ENCODE measurements at places on chromosomes 13 and 19. TPM values are rescaled to one million over a fixed set of nuclear protein-coding genes. Genes with fewer than 3 reads are reported as not detected.
A peak's percentile ranks its signal among the peaks of the same experiment; 100 is the strongest.

DNA sequence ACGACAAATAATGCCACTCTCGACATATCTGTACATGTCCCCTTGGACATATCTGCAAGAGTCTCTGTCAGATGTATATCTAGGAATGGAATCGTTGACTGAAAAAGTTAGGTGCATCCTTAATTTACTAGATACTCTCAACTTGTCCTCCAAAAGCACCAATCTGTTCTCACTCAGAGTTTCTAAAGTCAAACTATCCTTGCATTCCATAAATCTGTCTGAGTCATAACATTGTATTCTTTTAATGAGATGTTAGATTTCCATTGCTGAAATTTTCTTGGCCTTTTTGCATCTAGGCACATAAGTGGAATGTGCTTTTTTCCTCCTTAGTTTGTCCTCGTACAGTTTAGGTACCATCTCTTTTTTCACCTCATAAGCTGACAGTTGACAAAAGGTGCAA is 139.8 kb downstream of the PTPRS start:
- no peaks in the 10 kb centered on the region for H3K36me3 ChIP-seq
- H3K27ac ChIP-seq, result no peak overlapping the region
- DNase-seq, result no peak
- H3K4me3 ChIP-seq, result no peak overlapping the region
- H3K27me3 ChIP-seq, result no peaks in the 10 kb centered on the region

C19orf85 gene
- total RNA-seq, result not detected

GRCh38 chr19:16262618-16263017 is 62.0 kb upstream of the KLF2 start:
- no peak for DNase-seq
- peaks cover 40% of the 10 kb centered on the region for H3K4me1 ChIP-seq
- H3K27ac ChIP-seq, result no peak overlapping the region

DNA sequence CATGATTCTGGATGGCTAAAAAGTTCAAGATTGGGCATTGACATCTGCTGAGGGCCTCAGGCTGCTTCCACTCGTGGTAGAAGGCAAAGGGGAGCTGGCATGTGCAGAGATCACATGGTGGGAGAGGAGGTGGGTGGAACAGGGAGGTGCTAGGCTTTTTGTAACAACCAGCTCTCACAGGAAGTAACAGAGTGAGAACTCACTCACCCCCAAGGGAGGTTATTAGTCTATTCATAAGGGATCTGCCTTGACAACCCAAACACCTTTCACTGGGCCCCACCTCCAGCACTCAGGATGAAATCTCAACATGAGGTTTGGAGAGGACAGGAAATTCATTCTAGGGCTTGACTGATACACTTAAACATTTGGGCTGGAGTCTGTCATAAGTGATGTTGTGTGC is 197.7 kb upstream of the RNF113B start:
- no peak overlapping the region for H3K4me3 ChIP-seq
- H3K4me1 ChIP-seq, result no peaks in the 10 kb centered on the region
- DNase-seq, result no peak
- H3K27ac ChIP-seq, result no peak overlapping the region
- H3K27me3 ChIP-seq, result no peaks in the 10 kb centered on the region
- H3K36me3 ChIP-seq, result no peaks in the 10 kb centered on the region

TMPRSS9 gene
- not detected for total RNA-seq

TEX26 gene
- total RNA-seq, result not detected

DNA sequence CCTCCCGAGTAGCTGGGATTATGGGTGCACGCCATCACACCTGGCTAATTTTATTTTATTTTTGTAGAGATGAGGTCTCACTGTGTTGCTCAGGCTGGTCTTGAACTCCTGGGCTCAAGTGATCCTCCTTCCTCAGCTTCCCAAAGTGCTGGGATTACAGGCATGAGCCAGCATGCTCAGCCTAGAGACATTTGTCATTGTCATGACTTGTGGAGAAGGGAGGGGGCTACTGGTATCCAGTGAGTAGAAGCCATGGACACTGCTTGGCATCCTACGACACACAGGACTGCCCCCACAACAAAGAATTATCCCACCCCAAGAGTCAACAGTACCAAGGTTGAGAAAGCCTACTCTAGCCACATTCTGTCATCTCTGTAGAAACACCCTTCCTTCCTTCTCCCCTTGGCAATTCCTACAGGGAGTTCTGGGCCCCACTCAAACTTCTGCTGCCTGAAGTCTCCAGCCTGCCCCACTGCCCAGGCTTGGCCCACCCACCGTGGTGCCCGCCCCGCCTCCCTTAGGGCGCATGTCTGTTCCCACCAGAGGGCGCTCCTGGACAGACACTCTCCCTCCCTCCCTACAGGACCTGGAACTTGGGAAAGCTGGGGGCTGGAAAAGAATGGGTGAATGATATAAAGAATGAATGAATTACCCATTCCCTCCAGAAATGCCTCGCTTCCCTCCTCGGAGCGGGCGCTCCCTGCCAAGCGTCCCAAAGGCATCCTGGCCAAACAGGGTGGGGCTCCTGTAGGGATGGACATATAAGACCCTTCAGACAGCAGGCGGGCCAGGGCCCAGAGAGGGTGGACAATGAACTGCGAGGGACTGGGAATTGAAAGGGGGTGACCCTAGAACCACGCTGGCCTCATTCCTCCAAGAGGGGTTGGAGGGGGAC is 5.5 kb upstream of the EMP3 start:
- peak; percentile 92 for DNase-seq
- no peaks in the 10 kb centered on the region for H3K27me3 ChIP-seq

ZNF610 gene
- total RNA-seq, result 2.5 TPM

DNA sequence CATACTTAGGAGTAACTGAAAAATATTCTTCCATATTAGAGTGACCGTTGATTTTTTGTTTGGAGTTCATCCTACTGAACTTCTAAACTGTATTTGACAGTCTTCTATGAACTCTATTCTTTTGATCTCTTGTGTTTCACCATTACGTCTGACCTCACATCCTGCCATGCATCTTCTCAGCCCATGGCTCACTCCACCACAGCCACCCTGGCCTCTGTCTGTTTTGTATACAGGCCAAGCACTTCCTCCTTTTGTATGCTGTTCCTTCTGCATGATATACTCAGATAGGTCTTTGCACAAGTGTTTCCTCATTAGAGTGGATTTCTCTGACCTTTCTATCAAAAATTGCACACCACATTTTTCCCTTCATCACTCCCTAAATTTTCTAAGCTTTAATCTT is 119.9 kb downstream of the MAB21L1 start:
- H3K27ac ChIP-seq, result no peak overlapping the region
- H3K27me3 ChIP-seq, result no peaks in the 10 kb centered on the region
- H3K4me1 ChIP-seq, result no peaks in the 10 kb centered on the region
- no peak for DNase-seq
- H3K36me3 ChIP-seq, result no peaks in the 10 kb centered on the region
- H3K4me3 ChIP-seq, result no peak overlapping the region

DNA sequence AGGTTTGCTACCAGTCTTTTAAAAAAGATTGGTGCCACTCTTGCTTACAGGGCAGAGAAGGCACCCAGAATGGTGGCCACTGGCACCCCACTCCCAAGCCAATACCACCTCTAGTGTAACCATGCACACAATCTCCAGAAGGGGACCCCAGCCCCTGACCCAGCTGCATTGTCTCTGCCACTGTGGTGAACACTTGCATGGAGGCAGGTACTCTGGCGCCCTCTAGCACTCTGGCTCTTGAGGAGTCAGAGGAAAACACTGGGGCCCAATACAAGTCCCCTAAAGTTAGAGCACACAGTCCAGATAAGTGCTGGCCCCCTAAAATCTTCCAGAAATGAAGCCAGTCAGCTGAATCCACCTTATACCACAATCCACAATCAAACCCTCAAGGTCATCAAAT is 6.0 kb downstream of the ERVV-1 start:
- H3K4me1 ChIP-seq, result no peaks in the 10 kb centered on the region
- no peaks in the 10 kb centered on the region for H3K27me3 ChIP-seq
- no peak for DNase-seq
- no peaks in the 10 kb centered on the region for H3K36me3 ChIP-seq
- H3K27ac ChIP-seq, result no peak overlapping the region

- no peak for DNase-seq
- no peak overlapping the region for H3K27ac ChIP-seq
- no peaks in the 10 kb centered on the region for H3K36me3 ChIP-seq
Measured at GRCh38 chr13:29810145-29810742, 40.2 kb downstream of the UBL3 start.

DNA sequence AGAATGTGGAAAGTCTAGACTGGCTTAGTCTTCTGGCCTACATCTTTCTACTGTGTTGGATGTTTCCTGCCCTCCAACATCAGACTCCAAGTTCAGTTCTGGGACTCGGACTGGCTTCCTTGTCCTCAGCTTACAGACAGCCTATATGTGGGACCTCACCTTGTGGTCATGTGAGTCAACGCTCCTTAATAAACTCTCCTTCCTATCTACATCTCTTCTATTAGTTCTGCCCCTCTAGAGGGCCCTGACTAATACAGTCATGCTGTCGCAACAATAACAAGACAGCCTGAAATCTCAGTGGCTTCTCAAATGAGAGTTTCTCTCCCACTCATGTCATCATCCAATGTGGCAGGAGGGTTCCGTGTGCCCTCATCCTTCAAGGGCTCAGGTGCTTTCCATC is 347.8 kb downstream of the MZT1 start:
- DNase-seq, result no peak
- H3K27me3 ChIP-seq, result no peaks in the 10 kb centered on the region
- H3K4me1 ChIP-seq, result peaks cover 1% of the 10 kb centered on the region
- no peak overlapping the region for H3K4me3 ChIP-seq
- no peak overlapping the region for H3K27ac ChIP-seq

DNA sequence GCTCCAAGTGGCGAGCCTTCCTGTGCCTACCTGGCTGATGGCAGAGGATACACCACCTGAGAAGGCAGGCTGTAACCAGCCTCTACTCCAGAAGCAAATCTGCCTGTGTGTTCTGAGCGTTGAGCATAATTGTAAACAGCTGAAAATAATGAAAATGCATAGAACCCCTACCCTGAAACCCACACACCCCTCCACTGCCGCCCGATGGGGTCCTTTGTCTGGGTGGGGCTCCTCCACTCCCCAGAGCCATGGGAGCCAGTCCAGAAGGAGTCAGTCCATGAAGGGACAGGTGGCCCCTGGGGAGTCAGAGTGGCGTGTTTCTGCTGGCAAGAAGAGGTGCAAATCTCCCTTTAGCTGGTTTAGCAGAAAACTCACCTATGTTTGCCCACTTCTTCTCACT is 8.0 kb upstream of the SOX1 start:
- no peak overlapping the region for H3K27ac ChIP-seq
- no peak overlapping the region for H3K4me3 ChIP-seq
- no peaks in the 10 kb centered on the region for H3K36me3 ChIP-seq

C19orf73 gene
- total RNA-seq, result 1.5 TPM

DNA sequence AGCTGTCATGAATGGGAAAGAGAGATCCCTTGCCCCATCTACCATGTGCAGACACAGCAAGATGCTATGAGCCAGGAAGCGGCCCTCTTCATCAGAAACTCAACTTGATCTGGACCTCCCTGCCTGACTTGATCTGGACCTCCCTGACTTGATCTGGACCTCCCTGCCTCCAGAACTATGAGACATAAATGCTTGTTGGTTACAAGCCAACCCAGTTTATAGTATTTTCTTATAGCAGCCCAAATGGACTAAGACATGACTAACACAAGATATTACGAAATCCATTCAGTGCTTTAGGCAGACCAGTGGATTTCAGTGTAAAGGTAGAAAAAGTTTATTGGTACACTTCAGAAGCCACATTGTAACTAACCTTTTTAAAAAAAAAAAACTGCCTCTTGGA is 15.6 kb downstream of the PCID2 start:
- H3K27me3 ChIP-seq, result no peaks in the 10 kb centered on the region
- no peak overlapping the region for H3K27ac ChIP-seq
- no peak for DNase-seq
- peaks cover 93% of the 10 kb centered on the region for H3K36me3 ChIP-seq
- no peaks in the 10 kb centered on the region for H3K4me1 ChIP-seq
- no peak overlapping the region for H3K4me3 ChIP-seq

- no peak overlapping the region for H3K4me3 ChIP-seq
- H3K27ac ChIP-seq, result no peak overlapping the region
- DNase-seq, result no peak
- no peaks in the 10 kb centered on the region for H3K4me1 ChIP-seq
Measured at GRCh38 chr13:72694314-72694713, 33.1 kb downstream of the MZT1 start.

PLPPR2 gene
- 26.5 TPM for total RNA-seq

- H3K27ac ChIP-seq, result no peak overlapping the region
- H3K36me3 ChIP-seq, result no peaks in the 10 kb centered on the region
- DNase-seq, result no peak
Measured at GRCh38 chr19:21912654-21913053, 76.7 kb upstream of the ZNF43 start.

ZIC5 gene
- not detected for total RNA-seq

GRCh38 chr13:102847272-102848234 is 1.7 kb downstream of the ERCC5 start:
- peaks cover 9% of the 10 kb centered on the region for H3K36me3 ChIP-seq
- H3K27ac ChIP-seq, result peak overlapping the region; percentile 98
- DNase-seq, result no peak

- no peak overlapping the region for H3K4me3 ChIP-seq
- H3K4me1 ChIP-seq, result no peaks in the 10 kb centered on the region
- DNase-seq, result no peak
- H3K36me3 ChIP-seq, result no peaks in the 10 kb centered on the region
- H3K27me3 ChIP-seq, result no peaks in the 10 kb centered on the region
Measured at GRCh38 chr13:37106642-37107041, 1.2 kb upstream of the CSNK1A1L start.

DNA sequence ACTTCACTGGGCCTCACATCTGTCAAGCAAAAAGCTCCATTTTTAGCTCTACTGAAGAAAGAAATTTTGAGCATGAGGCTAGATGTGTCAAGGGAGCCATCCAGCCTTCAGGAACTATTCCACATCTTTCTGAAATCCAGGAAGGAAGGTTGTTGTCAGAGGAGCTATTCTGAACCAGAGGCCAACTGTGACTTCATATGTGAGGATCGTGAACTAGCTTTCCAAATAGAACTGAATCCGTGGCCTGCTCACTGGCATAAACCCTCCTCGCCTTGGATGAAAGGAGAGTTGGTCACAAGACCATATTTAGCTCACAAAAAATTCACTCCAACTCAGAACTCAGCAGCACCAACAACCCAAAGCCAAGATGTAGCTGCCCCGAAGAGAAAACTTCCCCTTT is 195.8 kb downstream of the FOXO1 start:
- H3K27ac ChIP-seq, result no peak overlapping the region
- DNase-seq, result no peak
- no peaks in the 10 kb centered on the region for H3K36me3 ChIP-seq
- H3K4me1 ChIP-seq, result no peaks in the 10 kb centered on the region
- no peaks in the 10 kb centered on the region for H3K27me3 ChIP-seq

DNA sequence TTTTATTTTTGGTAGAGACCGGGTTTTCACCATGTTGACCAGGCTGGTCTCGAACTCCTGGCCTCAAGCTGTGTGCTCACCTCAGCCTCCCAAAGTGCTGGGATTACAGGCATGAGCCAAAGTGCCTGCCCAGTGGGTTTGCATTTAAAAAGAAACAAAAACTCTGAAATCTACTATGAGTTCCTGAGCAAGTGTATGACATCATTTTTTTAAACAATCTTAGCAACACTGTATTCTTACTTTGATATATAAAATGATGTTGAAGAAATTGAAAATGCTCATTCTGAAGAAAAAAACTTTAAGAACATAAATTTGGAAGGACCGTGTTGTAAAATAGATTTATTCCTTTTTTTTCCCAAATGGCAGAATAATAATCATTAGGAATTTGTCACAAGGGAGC is 1199.7 kb downstream of the DIAPH3 start:
- H3K36me3 ChIP-seq, result no peaks in the 10 kb centered on the region
- no peak overlapping the region for H3K27ac ChIP-seq
- H3K4me1 ChIP-seq, result no peaks in the 10 kb centered on the region
- no peaks in the 10 kb centered on the region for H3K27me3 ChIP-seq

All from upper lobe of right lung (tissue), 1 donor.